ENCODE measurements at places on chromosomes 5 and 9.

DNA sequence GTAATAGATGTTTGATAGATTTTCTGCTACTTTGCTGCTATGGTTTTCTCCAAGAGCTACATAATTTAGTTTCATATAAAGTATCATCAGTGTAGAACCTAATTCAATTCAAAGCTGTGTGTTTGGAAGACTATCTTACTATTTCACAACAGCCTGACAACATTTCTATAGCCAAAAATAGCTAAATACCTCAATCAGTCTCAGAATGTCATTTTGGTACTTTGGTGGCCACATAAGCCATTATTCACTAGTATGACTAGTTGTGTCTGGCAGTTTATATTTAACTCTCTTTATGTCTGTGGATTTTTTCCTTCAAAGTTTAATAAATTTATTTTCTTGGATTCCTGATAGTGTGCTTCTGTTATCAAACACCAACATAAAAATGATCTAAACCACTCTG, 35.1 kb upstream of the CCDC152 start:
- DNase-seq, result no peak

GRCh38 chr5:149802008-149802680, 72.0 kb downstream of the PPARGC1B start:
- no peak for DNase-seq

GRCh38 chr5:89411891-89412290, 528.9 kb upstream of the MEF2C start:
- DNase-seq, result no peak

DNA sequence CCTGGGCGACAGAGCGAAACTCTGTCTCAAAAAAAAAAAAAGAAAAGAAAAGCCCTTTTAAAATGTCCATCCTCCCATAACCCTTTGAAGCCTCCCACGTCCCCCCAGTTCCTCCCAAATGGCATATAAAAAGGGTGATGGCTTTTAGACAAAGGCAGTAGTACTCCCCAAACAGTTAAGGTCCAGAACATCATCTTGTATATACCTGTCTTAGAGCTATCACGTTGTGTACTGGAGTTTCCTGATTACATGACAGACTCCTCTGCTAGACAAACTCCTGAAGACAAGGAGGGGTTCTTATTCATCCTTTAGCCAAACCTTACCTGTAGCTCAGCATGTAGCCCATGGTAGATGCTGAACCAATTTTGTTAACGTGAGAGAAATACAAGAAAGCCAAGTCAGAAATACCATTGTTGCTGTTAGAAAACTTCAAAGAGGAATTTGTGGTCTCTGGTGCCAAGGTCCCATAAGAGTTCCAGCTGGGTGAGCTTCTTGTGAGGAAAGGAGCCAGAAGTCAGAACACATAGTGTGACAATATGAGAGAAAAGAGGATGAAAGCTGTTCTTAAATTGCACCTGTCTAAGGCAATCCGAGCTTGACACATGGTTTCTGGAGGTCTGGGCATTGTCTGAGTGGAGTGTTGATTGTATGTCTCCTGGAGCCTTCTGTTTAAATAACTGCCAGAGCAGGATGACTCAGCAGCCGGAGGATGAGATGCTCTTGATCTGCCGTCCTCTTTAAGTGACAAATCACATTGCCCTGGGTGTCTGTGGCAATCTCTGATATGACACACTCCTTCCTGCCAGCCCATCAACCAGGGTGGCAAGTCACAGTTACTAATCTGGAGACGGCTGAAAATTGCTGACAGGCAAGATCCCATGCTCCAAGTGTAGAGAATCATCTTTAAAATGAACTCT, 69.1 kb downstream of the ARRDC3 start:
- DNase-seq, result peak; percentile 27

- no peak for DNase-seq
Measured at GRCh38 chr5:172178301-172178987, 9.6 kb downstream of the STK10 start.

- DNase-seq, result no peak
Measured at GRCh38 chr9:38284588-38285051, 107.9 kb upstream of the ALDH1B1 start.

DNA sequence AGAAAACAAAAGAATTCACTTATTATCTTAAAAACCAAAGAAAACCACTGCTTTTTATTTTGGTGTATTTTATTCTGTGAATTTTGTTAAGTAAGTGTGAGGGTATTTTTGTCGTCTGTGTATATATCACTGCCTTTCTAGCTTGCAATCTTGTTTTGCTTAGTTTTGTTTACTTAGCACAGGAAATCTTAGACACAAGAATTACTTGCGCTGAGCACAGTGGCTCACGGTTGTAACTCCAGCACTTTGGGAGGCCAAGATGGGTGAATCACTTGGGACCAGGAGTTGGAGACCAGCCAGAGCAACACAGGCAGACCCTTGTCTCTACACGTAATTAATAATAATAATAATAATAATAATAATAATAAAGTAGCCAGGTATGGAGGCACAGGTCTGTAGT, 230.3 kb downstream of the PAPPA start:
- no peak for DNase-seq

DNA sequence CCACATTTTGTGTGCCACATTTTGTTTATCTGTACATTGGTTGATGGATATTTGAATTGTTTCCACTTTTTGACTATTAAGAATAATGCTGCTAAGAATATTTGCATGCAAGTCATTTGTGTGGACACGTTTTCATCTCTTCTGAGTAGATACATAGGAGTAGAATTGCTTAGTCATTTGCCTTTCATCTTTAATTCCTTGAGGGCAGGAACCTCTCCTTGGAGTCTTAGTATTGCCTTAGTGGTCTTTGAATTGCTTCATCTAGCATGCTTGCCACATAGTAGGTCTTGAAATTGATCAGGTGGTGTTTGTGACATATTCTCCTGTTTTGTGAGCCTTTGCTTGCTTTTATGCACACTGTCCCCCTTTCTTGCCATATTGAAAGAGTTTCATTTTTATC, 128.5 kb downstream of the NR3C1 start:
- DNase-seq, result no peak

DNA sequence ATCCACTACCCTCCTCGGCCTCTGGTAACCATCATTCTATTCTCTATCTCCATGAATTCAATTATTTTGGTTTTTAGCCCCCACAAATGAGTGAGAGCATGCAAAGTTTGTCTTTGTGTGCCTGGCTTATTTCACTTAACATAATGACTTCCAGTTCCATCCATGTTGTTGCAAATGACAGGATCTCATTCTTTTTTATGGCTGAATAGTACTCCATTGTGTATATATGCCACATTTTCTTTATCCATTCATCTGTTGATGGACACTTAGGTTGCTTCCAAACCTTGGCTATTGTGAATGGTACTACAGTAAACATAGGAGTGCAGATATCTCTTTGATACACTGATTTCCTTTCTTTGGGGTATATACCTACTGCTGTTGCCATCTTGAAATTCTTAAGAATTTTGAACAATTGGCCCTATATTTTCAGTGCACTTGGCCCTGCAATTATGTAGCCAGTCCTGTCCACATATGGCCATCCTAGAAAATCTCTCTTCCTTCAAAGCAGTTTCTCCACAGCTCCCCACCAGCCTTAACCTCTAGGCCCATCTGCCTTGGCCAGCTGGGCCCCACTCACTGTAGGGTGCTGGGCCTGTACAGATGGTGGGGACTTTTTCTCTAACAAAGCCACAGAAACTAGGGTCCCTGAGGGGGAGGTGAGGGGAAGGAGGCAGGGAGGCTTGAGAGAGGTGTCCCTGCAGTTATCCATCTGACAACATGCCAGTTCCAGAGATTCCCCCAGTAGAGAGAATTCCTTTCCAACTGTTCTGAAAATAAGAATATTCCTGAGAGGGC, 81.9 kb upstream of the LHFPL2 start:
- DNase-seq, result no peak

DNA sequence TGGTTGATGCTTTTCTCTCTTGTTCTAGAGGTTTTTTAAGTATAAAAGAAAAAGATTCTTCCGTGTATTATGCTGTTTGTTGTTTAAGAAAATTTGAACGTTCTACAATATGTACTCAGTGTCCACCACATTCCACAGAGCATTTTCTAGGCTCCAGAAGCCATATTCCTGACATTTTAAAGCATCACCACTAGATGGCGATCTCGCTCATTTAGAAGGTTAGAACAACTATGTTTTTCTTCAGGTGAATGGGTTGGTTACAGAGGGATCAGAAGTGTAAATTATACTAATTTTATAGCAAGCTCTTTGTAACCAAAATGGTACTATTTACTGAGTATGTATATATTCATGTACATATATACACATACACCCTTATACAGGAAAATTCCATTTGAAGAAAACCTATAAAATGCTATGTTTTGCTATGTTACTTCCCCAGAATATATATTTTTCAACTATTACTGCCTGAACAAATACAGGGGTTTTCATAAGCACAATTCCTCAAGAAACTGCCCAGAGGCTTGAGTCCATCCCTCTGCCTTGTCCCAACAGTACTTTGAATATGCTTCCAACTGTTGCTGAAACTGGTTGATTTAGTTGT, 284.3 kb downstream of the CCDC171 start:
- no peak for DNase-seq

DNA sequence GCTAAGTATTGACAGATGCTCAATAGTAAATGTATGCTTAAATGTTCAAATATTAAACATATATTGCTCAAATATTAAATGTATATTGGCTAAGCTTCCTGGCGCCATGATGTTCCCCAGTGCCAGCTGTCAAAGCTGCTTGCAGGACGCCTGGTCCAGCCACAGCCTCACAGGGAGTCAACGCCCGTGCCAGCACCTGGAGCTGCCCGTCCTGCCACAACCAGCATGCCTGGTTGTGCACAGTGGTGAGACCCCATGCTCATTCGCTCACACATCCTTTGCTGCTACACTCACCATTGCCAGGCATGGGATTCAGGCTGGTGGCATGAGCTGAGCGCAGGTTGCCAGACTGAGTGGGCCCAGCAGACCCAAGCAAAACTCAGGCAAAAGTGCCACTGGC, 926.9 kb upstream of the EDIL3 start:
- DNase-seq, result no peak

DNA sequence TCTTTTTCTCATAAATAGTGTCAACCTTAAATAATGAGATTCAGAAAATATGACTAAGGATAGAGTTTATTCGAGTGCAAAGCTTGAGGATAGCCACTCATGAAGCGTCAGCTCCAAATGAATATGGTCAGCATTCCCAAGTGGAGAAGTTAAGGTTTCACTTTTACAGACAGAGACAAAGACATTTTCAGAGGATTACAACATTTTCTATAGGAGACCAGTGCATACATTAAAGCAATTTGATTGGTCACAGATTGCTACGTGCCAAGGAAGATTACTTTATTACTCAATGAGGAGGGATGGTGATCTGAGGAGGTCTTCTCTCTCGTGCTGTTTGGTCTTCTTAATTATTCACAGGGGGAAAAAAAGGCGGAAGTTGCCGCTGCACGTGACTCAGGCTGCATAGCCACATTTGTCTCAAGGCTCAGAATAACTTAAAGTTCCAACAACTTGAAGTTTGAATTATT, 60.1 kb upstream of the SPATA31C2 start:
- no peak for DNase-seq

- DNase-seq, result no peak
Measured at GRCh38 chr5:112647428-112647827, 90.3 kb upstream of the APC start.

- no peak for DNase-seq
Measured at GRCh38 chr9:116202219-116202912, 48.8 kb downstream of the PAPPA start.

DNA sequence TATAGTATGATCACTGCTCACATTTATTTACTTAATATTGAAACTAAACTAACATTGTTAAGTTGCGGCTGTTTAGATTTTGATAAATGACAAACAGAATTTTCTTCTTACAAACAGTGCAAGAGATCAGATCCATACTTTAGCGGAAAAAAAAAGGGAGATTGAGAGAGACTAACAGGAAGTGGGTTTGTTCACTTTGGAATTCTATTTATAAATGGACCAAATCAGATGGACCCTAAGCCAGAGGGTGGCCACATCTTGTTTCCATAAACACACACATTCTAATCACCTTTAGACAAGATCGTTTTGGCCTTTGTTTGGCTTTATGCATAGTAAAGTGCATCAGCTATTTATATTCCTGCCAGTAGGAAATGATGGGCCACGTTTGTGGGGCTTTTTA, 381.4 kb upstream of the CD180 start:
- DNase-seq, result no peak

GRCh38 chr5:72282878-72283277, 37.2 kb downstream of the MRPS27 start:
- no peak for DNase-seq

- no peak for DNase-seq
Measured at GRCh38 chr5:67896930-67897313, 318.6 kb upstream of the PIK3R1 start.

DNA sequence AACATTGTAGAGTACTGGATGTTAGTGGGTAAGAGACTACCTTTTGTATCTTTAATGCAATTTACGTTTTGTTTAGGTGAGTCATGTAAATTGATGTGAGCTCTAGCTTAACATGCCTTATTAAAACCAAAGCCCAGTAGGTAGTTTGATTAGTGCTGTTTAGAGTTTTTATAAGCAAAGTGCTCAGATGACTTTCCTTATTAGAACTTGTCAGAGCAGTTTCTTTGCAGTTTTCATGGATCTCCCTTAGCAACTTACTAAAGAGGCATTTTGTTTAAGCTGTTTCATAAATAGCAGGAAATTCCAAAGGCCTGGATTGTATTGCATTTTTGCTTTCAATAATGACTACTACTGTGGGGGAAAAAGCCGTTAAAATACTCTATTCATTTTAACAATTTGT, 14.5 kb downstream of the ZSWIM6 start:
- no peak for DNase-seq

GRCh38 chr5:119291877-119292276, 63.9 kb upstream of the TNFAIP8 start:
- DNase-seq, result no peak

DNA sequence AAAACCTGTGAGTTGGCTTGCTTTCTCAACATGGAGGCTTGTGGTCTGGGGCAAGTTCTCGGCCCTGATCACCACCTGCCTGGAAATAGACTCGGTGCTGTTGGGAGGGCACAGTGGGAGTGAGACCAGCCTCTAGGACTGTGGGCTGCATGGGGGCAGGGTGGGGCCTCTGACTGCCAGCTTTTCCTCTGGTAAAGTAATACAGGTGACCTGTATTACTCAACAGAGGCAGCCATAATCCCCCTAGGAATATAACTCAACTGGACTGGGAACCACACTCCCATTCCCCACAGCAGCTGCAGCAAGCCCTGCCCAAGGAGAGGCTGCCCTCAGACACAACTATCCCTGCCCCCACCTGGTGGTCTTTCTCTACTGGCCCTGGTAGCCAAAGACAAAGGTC, 72.8 kb downstream of the C9orf153 start:
- no peak for DNase-seq

- DNase-seq, result no peak
Measured at GRCh38 chr9:15127831-15128230, 179.2 kb downstream of the TTC39B start.

- no peak for DNase-seq
Measured at GRCh38 chr9:125446561-125447094, 185.0 kb downstream of the GAPVD1 start.

- no peak for DNase-seq
Measured at GRCh38 chr5:178454303-178454702, 135.9 kb downstream of the COL23A1 start.
